Fibroblast of gingiva (primary cell): ENCODE measurements at places on chromosomes 6 and 20.

GRCh38 chr20:58459058-58459750 lies 56.0 kb downstream of the APCDD1L start:
- DNase-seq, result no peak

GRCh38 chr20:40275738-40276137 lies 413.3 kb downstream of the MAFB start:
- DNase-seq, result no peak

GRCh38 chr6:35089935-35090505 lies 51.1 kb downstream of the TCP11 start:
- DNase-seq, result peak; percentile 21

DNA sequence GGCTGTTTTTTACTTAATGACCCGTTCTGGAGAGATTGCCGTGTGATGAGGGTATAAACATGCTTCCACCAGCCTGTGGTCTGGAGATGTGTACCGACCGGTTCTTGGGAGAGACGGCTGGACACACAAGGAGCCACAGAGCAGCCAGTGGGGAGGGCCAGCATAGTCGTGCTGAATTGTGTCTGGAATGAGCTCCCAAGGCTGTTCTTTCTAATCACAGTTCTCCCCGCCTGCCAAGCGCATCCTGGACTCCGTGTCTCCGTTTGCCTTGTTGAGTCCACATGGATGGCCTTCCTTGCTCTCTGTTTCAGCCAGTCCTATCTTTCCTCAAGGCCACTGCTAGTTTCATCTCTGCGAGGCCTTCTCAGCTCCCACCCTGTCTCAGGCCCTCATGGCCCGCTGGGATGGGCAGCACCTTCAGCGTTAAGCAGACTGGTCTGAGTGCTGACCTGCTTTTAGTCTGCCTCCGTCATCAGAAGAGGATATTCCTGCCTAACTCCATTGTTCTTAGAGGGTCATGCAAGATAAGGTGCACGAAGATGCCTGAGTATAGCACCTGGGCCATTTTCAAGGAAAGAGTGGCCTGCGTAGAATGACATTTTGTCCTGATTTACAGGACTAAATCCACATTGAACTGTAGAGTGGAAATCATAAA lies 20.6 kb downstream of the MANBAL start:
- DNase-seq, result no peak

GRCh38 chr20:1887756-1888155 lies 7.5 kb upstream of the SIRPA start:
- no peak for DNase-seq

DNA sequence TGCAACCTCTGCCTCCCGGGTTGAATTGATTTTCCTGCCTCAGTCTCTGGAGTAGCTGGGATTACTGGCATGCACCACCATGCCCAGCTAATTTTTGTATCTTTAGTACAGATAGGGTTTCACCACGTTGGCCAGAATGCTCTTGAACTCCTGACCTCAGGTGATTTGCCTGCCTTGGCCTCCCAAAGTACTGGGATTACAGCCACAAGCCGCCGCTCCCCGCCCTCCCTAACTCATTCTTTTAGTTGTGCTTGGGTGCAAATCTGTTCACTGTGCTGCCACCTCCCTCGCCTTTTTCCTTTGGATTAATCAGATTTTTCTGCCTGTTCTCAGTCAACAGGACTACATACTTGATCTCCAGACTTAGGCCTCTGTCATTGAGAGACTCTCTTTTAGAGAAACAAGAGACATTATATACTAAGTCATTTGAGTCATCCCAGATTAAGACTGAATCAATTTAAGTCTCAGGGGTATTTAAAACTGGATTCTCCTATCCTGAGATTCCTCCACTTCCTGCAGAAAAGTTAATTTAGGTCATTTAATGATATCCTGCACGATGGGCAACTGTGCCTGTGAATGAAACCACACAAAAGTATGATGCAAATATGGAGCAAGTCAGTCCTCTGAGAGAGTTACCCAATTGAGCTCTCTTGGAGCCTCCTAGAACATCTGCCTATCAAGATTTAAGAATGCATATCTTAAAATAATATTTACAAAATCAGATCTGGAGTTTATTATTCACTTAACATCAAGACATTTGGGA lies 136.1 kb upstream of the THEMIS start:
- peak; percentile 58 for DNase-seq

DNA sequence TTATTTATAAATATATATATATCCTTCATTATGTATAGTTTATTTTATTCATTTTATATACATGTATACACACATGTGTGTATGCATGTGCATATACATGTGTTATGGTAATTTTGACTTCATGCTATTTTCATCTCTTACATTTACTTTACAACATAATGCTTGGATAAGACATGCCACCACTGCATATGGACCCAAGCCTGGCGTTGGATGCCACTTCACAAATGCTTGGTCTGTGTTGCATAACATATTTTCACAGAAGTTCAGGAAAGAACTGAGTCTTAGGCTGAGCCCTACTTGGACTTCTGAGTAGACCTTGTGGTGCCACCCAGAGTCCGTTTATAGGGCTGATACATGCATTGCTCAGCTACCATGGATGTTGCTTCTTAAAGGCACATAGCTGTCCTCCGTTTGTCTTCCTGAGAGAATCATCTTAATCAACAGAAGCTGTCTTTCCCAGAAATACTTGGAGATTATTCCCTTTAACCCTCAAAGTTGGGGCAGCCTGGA lies 337.8 kb downstream of the BTBD3 start:
- no peak for DNase-seq

- DNase-seq, result no peak
These were observed 8.6 kb downstream of the MAP3K5 start for GRCh38 chr6:136783495-136784270.

GRCh38 chr20:41087777-41088176 lies 49.6 kb upstream of the PLCG1 start:
- DNase-seq, result no peak

DNA sequence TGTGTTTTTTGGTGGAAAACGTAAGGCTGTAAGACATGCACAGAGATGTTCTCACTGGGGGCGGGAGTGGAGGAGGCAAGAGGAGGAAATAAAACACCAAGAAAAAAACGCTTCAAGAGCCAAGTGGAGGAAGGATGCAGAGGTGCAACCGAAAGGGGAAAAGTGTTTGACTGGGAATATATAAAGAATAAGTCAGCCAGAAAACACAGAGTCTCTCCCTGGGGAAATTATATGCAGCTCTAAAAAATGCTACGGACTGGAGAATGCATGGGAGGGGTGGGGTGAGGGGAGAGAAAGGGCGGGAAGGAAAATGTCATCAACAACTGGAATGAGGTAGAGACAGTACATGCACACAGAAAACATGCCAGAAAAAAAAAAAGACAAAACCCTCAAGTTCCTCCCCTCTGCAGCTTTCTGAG lies 133.5 kb downstream of the SCML4 start:
- peak; percentile 63 for DNase-seq

DNA sequence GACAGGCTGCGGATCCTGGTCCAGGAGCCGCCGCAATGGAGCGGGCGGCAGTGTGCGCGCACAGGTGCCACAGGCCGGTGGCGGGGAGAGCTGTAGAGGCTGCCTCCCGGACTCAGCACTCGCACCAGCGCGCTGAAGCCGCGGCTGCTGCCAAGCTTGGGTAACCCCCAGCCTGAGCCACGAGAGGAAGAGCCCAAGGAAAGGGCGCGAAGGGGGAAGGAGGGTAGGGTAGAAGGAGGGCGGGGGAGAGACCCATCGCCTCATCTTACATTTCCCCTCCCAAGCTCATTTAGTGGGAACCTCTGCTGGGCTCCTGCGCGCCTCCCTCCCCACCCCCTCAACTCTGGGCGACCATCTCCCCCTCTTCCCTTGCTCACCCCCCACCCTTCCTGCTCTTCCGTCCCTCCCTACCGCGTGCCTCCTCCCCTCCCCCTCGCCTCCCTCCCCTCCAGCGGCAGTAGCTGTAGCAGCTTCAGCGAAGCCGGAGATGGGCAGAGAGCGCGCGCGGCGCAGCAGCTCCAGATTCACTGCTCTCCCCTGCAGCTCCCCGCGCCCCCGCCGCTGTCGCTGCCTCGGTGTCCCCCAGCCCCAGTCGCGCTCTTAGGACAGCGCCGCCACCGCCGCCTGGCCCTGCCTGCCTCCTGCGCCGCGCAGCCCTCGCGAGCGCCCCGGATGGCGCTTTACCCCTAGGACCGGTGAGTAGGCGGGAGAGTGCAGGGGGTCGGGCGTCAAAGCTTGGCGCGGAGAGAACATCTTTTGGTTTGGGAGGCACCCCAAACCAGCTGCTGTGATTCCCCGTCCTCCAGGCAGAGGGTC lies at the start of gene FUT9:
Gene FUT9 (plus strand): TSS at position 457 of the 816 bp plus-strand sequence. CDS start 187,182 bp downstream, outside the sequence.
- DNase-seq, result no peak

DNA sequence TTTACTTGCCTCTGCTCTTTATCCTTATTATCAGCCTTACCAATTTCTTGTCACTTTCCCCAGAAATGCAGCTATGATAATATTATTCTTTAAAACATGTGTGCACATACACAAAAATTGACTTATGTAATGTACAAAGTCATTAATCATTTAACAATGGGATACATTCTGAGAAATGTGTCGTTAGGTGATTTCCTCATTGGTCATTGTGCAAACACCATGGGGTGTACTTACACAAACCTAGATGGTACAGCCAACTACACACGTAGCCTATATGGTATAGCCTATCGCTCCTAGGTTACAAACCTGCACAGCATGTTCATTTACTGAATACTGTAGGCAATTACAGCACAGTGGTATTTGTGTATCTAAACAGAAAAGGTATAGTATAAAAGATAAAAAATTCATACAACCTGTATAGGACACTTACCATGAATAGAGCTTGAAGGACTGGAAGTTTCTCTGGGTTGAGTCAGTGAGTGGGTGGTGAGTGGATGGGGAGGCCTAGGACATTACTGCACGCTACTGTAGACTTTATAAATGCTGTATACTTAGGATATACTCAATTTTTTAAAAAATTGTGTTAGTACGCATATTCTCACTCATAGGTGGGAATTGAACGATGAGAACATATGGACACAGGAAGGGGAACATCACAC lies 56.9 kb downstream of the HIVEP1 start:
- no peak for DNase-seq

DNA sequence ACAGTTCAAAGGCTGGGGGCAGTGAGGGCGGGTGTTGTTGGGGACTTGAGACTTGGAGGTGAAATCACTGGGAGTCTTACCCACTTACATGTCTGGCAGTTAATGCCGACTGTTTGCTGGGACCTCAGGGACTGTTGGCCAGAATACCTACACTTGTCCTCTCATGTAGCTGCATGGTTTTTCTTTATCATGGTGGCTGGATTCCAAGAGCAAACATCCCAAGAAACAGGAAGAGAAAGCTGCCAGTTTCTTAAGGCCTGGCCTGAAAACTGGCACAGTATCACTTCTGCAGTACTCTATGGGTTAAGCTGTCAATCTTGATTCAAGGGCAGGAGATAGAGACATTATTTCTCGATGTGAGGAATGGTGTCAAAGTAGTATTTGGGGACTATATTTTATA lies 19.8 kb upstream of the C6orf62 start:
- no peak for DNase-seq

DNA sequence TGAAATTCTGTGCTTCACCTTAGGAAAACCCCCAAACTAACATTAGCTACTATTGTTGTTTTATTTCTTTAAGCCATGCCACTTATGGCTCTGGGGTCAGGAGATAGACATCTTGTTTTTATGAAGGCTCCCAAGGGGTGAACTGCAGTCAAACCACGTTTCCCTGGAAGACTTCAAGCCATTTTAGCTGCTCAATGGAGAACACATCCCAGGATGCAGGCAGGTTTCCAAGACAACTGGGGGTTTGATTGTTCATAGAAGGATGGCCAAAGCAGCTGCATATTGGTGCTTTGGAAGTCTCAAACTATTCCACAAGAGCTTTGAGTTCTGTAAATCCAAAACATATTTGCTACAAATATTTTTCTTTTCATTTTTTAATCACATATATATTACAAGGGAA lies 818.0 kb downstream of the MAFB start:
- no peak for DNase-seq

- peak; percentile 27 for DNase-seq
These were observed 256.8 kb downstream of the PHACTR1 start for GRCh38 chr6:12973386-12973785.

- DNase-seq, result peak; percentile 44
These were observed 170.2 kb downstream of the NFATC2 start for GRCh38 chr20:51372176-51372803.

DNA sequence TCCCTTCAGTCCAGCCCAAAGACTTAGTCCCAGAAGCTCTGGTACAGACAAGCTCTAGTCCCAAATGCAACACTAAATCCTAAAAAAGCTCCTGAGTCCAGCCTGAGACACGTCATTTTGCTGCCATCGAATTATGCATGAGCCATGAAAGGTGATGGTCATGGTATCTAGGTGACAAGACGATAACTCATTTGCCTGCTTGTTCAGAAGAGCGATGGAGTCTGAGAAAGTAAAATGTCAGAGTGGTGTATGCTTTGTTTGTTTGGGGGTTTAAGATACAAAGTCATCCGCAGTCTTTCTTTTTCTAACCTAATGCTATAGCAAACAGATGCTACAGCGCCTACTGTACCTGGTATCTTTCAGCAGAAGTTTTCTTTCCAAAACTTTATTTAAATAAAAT lies 54.7 kb downstream of the SLC23A2 start:
- DNase-seq, result no peak

- DNase-seq, result no peak
These were observed 11.8 kb upstream of the BPIFB6 start for GRCh38 chr20:33019465-33020277.
